Stimulated activated CD4-positive, alpha-beta T cell treated with anti-CD3 and anti-CD28 coated beads, Interleukin-1b, Interleukin-23, amount 100 ng/mL, for 1 hour (primary cell): ENCODE measurements at places on chromosomes 6 and 20.

DNA sequence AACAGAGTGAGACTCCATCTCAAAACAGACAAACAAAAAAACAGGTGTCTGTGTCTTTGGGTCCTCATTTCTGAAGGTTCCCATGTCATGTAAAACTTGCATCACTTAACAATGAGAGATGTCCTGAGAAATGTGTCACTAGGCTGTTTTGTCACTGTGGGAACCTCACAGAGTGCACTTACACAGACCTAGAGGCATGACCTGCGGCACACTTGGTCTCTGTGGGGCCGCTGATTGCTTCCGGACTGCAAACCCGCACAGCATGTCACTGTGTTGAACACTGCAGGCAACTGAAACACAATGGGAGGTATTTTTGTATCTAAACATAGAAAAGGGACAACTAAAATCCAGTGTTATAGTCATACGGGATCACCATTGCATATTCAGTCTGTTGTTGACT is 42.3 kb upstream of the TMEM181 start:
- DNase-seq = no peak

GRCh38 chr6:3751077-3751729 is at the start of gene PXDC1:
Gene PXDC1 (minus strand): TSS chr6:3751713. CDS start chr6:3751531, 182 bp downstream.
- no peak for DNase-seq

- no peak for DNase-seq
Observed at GRCh38 chr6:100618351-100618671, 153.6 kb upstream of the SIM1 start.

DNA sequence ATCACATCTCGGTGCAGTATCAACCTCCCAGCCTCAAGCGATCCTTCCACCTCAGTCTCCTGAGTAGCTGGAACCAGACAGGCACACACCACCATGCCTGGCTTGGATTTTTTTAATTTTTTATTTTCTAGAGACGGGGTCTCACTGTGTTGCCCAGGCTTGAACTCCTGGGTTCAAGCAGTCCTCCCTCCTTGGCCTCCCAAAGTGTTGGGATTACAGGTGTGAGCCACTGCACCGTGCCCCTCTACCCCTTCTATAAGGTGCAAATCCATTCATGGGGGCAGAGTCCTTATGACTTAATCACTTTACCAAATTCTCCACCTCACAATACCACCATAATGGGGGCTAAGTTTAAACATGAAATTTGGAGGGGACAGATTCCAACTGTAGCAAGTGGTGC is 37.7 kb downstream of the TMEM181 start:
- DNase-seq = no peak

GRCh38 chr6:109964949-109965348 is 13.2 kb upstream of the GPR6 start:
- DNase-seq = no peak

GRCh38 chr20:40080041-40080652 is 608.9 kb downstream of the MAFB start:
- DNase-seq = no peak

DNA sequence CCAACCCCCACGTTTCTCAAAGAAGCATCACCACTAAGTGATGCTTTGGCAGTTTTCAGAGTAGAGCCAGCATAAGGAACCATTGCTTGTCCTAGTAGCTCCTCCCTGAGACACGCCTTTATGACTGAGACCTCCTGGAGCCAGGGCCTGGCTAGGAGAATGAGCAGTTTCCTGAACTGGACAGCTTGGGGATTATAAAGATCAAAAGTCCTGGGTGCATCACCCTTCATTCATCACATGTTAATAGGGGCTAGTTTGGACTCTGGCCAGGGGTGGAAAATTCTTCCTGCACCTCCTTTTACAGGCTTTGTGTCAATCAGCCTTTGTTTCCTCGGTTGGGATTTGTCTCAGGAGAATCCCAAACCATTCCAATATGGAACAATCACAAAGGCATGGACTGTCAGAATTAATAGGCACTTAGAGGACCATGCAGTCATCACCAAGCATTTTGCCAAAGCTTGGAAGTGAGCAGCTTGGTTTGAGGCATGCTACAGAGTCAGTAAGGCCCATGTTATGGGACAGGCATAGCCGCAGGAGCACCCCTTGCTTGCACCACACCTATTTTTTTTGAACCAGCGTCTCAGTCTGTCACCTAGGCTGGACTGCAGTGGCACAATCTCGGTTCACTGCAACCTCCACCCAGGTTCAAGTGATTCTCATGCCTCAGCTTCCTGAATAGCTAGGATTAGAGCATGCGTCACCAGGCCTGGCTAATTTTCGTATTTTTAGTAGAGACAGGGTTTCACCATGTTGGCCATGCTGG is 64.9 kb upstream of the TGM3 start:
- no peak for DNase-seq

DNA sequence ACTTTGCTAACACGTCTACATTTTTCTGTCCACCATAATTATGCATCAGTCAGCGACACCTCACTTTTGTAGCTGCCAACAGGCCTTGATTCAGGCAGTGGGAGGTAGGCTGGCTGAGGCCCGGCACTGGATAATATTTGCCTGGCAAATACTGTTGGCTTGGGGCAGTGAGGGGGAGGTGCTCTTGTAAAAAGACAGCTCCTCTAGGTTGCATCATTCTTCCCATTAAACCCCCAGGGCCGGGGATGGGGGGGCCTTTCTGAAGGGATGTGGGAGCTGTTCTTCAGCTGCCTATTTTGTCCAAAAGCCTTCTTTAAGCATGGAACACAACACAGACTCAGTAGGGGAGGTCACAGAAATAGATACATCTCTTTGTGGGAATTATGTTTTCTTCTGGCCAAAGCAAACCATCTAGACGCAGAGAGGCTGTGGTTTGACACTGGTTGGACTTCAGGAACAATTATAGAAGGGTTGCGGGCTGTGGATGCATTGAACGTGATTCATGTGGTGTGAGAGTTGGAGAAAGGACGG is 338.3 kb upstream of the NT5E start:
- DNase-seq = no peak

GRCh38 chr20:8858181-8858787 is 210.6 kb upstream of the PLCB4 start:
- no peak for DNase-seq

DNA sequence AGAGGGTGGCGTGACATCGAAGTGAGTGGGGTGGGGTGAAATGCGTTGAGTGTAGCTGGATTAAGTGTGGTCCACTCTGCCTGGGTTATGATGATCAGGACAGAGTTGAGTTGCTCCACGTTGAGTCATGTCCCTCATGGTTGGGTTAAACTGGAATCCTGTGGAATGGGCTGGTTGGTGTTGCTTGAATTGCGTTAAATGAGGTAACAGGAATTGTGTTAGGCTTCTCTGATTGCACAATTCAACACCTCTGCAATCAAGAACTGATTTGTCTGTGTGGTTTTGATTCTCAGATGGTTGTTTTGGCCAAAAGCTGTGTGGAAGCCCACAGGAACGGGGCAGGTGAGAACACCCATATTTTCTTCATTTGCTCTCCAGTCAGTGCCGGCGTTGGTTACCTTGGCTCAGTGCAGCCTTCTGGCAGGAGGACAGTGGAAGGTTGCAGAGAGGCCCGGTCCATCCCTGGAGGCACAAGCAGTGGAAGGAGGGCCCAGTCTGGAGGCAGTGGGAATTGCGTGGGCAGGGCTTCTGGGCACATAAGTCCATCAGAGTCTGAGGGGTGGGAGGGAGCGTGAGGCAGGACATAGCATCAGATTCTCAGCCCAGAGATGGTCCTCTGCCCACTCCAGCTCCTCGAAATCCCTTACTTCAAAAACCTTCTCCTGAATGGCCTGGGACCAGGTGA is 11.6 kb downstream of the NOTCH4 start:
- DNase-seq = no peak

DNA sequence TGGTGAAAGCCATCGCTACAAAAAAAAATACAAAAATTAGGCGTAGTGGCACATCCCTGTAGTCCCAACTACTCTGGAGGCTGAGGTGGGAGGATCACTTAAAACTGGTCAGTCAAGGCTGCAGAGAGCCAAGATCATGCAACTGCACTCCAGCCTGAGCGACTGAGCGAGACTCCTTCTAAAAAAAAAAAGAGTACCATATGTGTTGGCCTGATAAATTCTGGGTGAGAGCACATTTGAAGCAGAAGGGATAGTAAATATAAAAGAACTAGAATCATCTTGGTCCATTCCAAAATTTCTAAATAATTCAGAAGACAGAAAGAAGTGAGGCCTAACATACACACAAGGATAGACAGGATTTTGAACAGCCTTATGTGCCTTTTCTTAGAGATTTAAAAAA is 2.2 kb downstream of the IBTK start:
- DNase-seq = no peak

- DNase-seq = no peak
Observed at GRCh38 chr20:10105046-10105445, 70.3 kb downstream of the ANKEF1 start.

- DNase-seq = no peak
Observed at GRCh38 chr6:99589290-99589672, 17.4 kb upstream of the PRDM13 start.

DNA sequence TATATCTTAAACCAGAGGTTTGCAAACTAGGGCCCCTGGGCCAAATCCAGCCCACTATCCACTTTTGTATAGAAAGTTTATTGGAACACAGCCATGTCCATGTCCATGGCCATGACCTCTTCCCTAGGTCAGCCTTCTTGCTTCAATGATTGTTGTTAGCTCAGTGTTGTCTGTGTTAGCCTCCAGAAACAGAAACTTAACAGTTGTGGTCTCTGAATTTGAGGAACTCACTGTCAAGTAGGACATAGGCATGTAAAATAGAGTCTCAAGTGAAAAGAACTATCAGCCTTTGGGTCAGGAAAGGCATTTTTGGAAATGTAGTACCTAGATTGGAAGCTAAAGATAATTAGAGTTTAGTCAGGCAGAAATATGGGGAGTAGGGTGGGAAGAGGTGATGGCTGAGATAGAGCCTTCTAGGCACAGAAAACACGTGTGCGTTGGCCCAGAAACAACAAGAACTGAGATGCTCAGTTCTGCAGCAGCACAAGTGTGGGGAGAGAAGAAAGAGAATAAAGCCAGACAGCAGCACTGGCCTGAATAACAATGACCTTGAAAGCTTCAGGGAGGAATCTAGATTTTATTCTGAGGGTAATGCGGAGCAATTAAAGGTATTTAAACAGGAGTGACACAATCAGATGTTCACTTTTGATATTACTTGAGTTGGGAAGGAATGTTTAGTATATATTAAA is 87.0 kb upstream of the OLIG3 start:
- DNase-seq = no peak

GRCh38 chr20:53643031-53643832 is 49.6 kb upstream of the ZNF217 start:
- DNase-seq = peak; percentile 22

GRCh38 chr6:21840428-21840827 is 246.9 kb downstream of the SOX4 start:
- DNase-seq = no peak

GRCh38 chr6:165872311-165872710 is 209.3 kb upstream of the PDE10A start:
- no peak for DNase-seq

DNA sequence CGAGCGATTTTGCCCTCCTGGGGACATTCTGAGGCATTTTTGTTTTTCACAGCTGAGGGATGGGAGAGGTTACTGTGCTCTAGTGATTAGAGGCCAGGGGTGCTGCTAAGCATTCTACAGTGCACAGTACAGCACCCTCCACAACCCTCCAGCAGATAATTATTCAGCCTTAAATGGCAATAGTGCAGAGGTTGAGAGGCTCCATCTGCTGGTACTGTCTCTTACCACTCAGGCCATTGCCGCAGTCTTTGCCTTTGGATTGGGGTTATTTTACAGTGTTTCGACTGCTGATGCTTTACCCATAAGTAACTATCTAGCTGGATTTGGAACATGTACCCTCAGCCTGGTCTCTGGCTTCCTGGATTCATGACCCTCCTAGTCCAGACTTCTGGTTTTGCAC is 705.3 kb downstream of the KIF16B start:
- no peak for DNase-seq

DNA sequence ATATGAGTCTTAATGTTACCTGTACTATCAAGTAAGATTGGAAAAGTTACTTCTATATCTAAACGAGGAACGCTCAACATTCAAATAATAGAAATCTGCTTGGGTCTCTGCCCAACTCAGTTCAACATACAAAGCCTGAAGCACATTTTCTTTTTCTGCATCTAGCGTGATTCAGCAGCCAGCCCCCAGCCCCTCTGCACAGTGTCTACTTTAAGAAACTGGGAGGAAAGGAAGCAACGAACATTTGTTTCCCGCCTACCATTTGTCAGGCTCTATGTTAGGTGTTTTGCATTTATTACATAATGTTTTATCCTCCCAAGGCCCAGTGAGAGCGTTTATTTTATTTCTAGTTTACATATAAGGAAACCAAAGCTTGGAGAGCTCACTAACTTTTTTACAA is 17.3 kb downstream of the PHACTR1 start:
- no peak for DNase-seq
